Endothelial cell of umbilical vein (primary cell): ENCODE measurements at places on chromosomes 1 and 21. TPM values are rescaled to one million over a fixed set of nuclear protein-coding genes. Genes with fewer than 3 reads are reported as not detected.
A peak's percentile ranks its signal among the peaks of the same experiment; 100 is the strongest.

TSPAN2 gene
- 2.4 and 5.0 TPM in 2 replicates for total RNA-seq

MEX3A gene
- 23.6 and 26.6 TPM in 2 replicates for total RNA-seq

CDA gene
- 0.35 TPM in 1 of 2 replicates, not detected in the other for total RNA-seq

F13B gene
- not detected in 2 replicates for total RNA-seq

HAO2 gene
- total RNA-seq, result not detected in 2 replicates

- H3K4me1 ChIP-seq, result peaks cover 3% of the 10 kb centered on the region
- H3K27me3 ChIP-seq, result peaks cover 39% of the 10 kb centered on the region
- no peak overlapping the region for H3K4me3 ChIP-seq
- H3K27ac ChIP-seq, result no peak overlapping the region
- H3K36me3 ChIP-seq, result no peaks in the 10 kb centered on the region
- DNase-seq, result peak; percentile 51
These were observed 1.1 kb downstream of the NMNAT2 start for GRCh38 chr1:183416850-183417771.

DNA sequence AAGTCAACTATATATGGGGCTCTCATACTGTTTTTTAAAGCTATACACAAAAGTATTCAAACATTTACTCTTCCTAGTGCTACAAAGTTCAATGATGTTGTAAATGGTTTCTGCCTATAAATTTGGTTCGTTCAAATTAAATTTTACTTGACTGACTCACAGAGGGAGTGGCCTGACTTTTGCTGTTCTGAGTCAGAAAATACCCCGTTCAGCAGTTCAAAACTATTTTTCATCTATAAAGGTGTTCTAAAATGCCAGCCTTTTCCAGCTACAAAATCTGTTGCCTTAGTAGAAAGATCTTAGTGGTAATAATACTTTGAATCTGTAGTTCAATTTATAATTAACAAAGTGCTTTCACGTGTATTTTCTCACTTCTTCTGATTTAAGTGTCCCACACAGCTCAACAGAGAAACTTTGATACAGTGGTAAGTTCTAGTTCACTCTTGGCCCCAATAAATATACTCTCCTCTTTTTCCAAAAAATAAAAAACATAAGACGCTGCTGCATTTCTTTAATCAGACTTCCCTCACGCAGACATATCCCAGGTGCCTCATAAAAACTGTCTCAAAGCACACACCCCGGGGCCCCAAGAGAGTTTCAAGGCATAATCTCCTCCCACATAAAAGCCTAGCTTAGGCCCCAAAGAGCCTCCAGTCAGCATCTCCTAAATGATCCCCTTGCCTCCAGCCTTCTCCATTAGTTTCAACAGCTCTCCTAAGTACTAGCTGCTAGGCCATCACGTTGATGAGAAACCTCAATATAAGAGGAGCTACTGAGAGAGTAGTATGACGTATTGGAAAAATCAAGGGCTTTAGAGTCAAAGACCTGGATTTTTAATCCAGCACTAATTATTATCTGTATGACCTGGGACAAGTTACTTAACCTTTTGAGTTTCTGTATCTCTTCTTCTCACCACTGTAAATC, 3.2 kb downstream of the PTP4A2 start:
- peak overlapping the region; percentile 58 for H3K27ac ChIP-seq
- H3K4me1 ChIP-seq, result peaks cover 70% of the 10 kb centered on the region
- no peak overlapping the region for H3K4me3 ChIP-seq

DNA sequence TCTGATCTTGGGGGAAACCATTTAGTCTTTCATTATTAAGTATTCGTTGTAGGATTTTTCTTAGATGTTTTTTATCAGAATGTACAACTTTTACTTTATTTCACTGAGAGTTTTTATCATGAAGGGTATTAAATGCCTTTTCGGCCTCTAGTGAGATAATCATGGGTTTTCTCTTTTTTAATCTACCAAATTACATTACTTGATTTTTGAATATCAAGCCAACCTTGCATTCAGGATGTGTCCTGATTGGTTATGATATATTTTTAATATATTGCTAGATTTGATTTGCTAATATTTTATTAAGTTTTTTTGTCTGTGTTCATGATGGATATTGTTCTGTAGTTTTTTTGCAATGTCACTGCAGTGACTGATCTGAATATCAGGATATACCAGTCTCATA, 9.4 kb downstream of the NUF2 start:
- H3K27ac ChIP-seq, result no peak overlapping the region
- H3K4me3 ChIP-seq, result no peak overlapping the region
- no peak for DNase-seq
- H3K36me3 ChIP-seq, result peaks cover 15% of the 10 kb centered on the region

- H3K4me1 ChIP-seq, result no peaks in the 10 kb centered on the region
- H3K36me3 ChIP-seq, result no peaks in the 10 kb centered on the region
- DNase-seq, result no peak
- no peak overlapping the region for H3K27ac ChIP-seq
- H3K4me3 ChIP-seq, result no peak overlapping the region
These were observed 12.3 kb downstream of the ADGRB2 start for GRCh38 chr1:31751822-31752241.

GRCh38 chr1:46675549-46676314, 4.1 kb downstream of the TEX38 start:
- no peak overlapping the region for H3K27ac ChIP-seq
- H3K4me1 ChIP-seq, result peaks cover 2% of the 10 kb centered on the region
- no peak overlapping the region for H3K4me3 ChIP-seq
- DNase-seq, result no peak
- H3K27me3 ChIP-seq, result no peaks in the 10 kb centered on the region

- H3K4me3 ChIP-seq, result no peak overlapping the region
- no peaks in the 10 kb centered on the region for H3K36me3 ChIP-seq
- DNase-seq, result no peak
- H3K27ac ChIP-seq, result no peak overlapping the region
- no peaks in the 10 kb centered on the region for H3K27me3 ChIP-seq
- no peaks in the 10 kb centered on the region for H3K4me1 ChIP-seq
These were observed 381.2 kb upstream of the DUSP10 start for GRCh38 chr1:222123111-222123510.

GRCh38 chr1:86823386-86823785, 90.5 kb downstream of the SELENOF start:
- DNase-seq, result no peak
- peaks cover 7% of the 10 kb centered on the region for H3K27me3 ChIP-seq
- no peaks in the 10 kb centered on the region for H3K4me1 ChIP-seq
- H3K4me3 ChIP-seq, result no peak overlapping the region
- no peak overlapping the region for H3K27ac ChIP-seq
- H3K36me3 ChIP-seq, result no peaks in the 10 kb centered on the region

DNA sequence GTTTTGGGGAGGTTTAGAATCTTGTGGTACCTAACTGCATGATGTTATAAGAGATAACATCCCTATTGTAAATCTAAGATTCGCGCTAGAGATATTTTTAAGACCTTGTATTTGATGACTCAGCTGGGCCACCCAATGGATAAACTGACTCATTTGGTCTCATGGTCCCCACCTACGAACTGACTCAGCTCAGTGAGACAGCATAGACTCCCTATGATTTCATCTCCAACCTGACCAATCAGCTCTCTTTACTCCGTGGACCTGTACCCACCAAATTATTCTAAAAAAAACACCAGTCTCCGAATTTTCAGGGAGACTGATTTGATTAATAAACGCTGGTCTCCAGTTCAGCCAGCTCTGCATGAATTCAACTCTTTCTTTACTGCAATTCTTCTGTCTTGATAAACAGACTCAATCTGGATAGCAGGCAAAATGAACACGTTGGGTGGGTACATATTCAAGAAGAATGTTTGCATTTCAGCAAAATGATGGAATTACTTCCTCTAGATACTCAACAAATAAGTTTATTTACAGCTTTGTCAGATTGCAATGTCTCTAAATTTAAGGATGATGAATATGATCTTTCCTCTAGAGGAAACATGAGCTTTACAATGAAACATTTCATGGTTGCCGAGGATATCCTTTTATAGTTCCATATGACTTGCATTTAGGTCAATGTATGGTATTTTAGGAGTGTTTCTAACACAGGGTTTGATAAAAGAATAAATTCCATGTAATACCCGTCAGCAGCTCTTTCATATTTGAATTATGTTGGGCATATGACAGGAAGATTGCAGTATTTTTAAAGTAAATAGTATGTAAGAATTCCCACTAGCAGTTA, 516.6 kb upstream of the RGS18 start:
- H3K4me1 ChIP-seq, result no peaks in the 10 kb centered on the region
- H3K27ac ChIP-seq, result no peak overlapping the region
- H3K4me3 ChIP-seq, result no peak overlapping the region
- no peaks in the 10 kb centered on the region for H3K27me3 ChIP-seq

DNA sequence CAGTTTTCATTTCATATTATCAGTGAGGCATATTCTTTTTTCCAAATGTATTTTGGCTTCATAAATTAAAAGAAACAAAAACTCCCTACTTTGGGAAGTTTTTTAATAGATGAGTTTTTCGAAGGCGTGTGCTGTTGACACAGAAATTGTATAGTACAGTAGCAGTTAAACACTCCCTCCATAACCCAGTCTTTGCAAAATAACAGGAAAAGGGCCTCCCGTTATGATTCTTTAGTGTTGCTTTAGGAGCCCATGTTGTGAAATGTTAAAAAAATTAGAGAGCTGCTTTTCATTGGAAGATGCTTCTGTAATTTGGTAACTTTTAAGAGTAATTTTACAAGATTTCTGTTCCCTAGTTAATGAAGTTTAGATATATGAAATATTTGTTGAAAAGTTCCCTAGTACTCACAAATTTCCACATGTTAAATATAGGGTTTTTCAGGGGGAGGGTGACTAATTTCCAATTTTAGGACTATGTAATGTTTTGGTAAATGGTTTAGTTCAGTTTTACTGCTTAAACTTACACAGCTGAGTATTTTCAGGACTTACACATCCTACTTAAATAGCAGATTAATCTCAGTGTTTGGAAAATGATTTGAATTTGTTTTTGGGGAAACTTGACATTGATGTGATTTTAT, 2.0 kb downstream of the CAMSAP2 start:
- peak; percentile 47 for DNase-seq
- no peak overlapping the region for H3K27ac ChIP-seq
- no peaks in the 10 kb centered on the region for H3K36me3 ChIP-seq
- no peaks in the 10 kb centered on the region for H3K27me3 ChIP-seq
- H3K4me3 ChIP-seq, result peak overlapping the region; percentile 88

GRCh38 chr1:87154384-87154783, 174.3 kb upstream of the LMO4 start:
- DNase-seq, result no peak
- no peak overlapping the region for H3K27ac ChIP-seq
- H3K36me3 ChIP-seq, result no peaks in the 10 kb centered on the region

DNA sequence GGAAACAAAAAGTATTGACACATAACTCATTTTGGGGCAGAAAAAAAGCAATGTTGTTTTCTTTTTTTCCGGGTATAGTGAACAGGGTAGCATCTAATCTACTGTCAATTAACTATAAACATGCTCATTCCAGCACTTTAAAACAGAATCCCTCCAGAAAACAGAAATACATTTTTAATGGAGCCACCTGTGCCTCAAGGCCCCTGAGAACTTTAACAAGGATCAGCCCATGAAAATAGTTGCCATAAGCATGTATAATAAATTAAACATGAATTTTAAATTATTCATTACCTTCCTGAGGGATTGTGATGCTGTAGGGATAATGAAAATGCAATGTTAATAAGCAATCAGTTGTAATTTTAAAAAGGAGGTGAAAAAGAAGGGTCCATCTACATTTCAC, 101.4 kb upstream of the IVNS1ABP start:
- no peak for DNase-seq
- H3K27me3 ChIP-seq, result no peaks in the 10 kb centered on the region
- H3K4me3 ChIP-seq, result no peak overlapping the region
- no peaks in the 10 kb centered on the region for H3K4me1 ChIP-seq
- H3K27ac ChIP-seq, result no peak overlapping the region

GRCh38 chr21:39142972-39143371, 40.3 kb downstream of the PSMG1 start:
- H3K4me1 ChIP-seq, result no peaks in the 10 kb centered on the region
- no peaks in the 10 kb centered on the region for H3K27me3 ChIP-seq
- H3K27ac ChIP-seq, result no peak overlapping the region
- H3K4me3 ChIP-seq, result no peak overlapping the region

GRCh38 chr1:206978259-206978658, 8.0 kb upstream of the FCAMR start:
- no peak overlapping the region for H3K4me3 ChIP-seq
- DNase-seq, result no peak
- H3K27ac ChIP-seq, result no peak overlapping the region
- H3K4me1 ChIP-seq, result no peaks in the 10 kb centered on the region
- H3K36me3 ChIP-seq, result no peaks in the 10 kb centered on the region
- peaks cover 8% of the 10 kb centered on the region for H3K27me3 ChIP-seq

GRCh38 chr1:158527190-158527815, 26.9 kb downstream of the OR6Y1 start:
- H3K4me3 ChIP-seq, result no peak overlapping the region
- H3K27me3 ChIP-seq, result no peaks in the 10 kb centered on the region
- H3K27ac ChIP-seq, result no peak overlapping the region
- H3K36me3 ChIP-seq, result no peaks in the 10 kb centered on the region
- no peaks in the 10 kb centered on the region for H3K4me1 ChIP-seq
